ENCODE measurements at places on chromosomes 5 and 9. TPM values are rescaled to one million over a fixed set of nuclear protein-coding genes. Genes with fewer than 3 reads are reported as not detected.

Gene CORO2A
- 0.33 TPM for total RNA-seq

Gene PCDHGA8
- total RNA-seq: 5.6 TPM

Gene SCGB3A2
- total RNA-seq: not detected

Gene RASEF
- 0.44 TPM for total RNA-seq

Gene IFNA2
- total RNA-seq: not detected

Gene FAM221B
- total RNA-seq: not detected
